GM12892 (cell line): ENCODE measurements at places on chromosomes 12 and 14.

GRCh38 chr12:92356425-92356824, 210.8 kb upstream of the BTG1 start:
- no peak for DNase-seq

- DNase-seq: no peak
These were observed 91.4 kb upstream of the CPM start for GRCh38 chr12:69024413-69024812.

GRCh38 chr14:54881761-54882401, 20.7 kb downstream of the GCH1 start:
- DNase-seq: no peak

GRCh38 chr14:21220874-21221477, 48.3 kb downstream of the HNRNPC start:
- DNase-seq: no peak

- no peak for DNase-seq
These were observed 61.6 kb downstream of the RIN3 start for GRCh38 chr14:92575061-92575747.

GRCh38 chr12:93762912-93763553, 85.9 kb downstream of the CRADD start:
- no peak for DNase-seq

DNA sequence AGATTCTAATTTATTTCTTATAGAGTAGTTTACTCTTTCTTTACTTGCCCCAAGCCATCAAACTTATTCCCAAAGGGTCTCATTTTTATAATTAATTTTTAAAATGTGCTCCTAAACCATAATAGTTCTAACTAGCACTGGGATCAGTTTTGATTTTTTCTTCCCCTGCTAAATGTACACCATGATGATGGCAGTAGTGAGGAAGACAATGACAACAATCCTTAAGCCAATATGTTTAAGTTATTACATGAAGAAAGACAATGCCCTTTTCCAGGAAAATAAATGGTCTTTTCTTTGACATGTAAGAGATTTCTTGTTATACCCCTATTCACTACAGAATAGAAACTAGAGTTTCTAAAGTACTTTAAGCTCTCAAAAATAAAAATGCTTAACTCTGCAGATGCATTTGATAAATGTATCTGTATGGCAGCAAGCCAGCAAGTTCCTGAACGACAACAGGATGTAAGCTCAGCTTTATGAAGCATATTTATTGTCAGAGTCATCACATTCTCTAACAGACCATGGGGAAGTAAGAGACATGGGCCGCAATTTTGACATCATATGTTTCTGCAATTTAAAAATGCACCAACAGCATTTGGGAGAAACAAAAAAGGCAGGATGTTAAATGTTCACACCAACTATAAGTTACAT, 36.0 kb upstream of the SNX6 start:
- DNase-seq: no peak

DNA sequence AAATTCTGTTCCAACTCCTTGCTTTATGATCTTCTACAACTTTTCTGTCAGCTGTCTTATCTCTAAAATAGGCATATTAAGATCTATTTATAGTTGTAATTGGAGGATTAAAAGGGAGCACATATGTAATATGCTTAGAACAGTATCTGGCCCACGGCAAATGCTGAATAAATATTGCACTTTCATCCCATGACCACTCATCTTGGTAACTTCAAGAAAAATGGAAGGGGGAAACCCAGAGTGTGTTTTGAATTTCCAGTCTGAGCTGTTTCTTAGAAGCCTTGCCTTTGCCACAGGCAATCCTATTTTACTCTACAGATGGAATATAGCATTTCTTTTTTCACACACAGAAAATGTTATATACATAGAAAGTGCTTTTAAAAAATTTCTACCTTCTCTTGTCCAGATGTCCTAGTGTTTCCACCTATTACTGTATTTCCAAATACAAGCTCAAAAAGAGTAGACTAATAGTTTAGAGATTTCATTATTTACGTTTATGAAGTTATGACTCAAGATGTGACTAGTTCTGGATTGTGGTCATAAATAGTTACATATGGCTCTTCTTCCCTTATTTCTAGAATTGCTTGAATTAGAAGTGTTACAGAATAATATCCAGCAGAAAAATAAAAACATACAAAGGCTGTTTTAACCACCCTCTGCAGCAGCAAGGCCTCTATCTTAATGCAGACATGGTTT, 6.2 kb upstream of the STXBP6 start:
- no peak for DNase-seq

DNA sequence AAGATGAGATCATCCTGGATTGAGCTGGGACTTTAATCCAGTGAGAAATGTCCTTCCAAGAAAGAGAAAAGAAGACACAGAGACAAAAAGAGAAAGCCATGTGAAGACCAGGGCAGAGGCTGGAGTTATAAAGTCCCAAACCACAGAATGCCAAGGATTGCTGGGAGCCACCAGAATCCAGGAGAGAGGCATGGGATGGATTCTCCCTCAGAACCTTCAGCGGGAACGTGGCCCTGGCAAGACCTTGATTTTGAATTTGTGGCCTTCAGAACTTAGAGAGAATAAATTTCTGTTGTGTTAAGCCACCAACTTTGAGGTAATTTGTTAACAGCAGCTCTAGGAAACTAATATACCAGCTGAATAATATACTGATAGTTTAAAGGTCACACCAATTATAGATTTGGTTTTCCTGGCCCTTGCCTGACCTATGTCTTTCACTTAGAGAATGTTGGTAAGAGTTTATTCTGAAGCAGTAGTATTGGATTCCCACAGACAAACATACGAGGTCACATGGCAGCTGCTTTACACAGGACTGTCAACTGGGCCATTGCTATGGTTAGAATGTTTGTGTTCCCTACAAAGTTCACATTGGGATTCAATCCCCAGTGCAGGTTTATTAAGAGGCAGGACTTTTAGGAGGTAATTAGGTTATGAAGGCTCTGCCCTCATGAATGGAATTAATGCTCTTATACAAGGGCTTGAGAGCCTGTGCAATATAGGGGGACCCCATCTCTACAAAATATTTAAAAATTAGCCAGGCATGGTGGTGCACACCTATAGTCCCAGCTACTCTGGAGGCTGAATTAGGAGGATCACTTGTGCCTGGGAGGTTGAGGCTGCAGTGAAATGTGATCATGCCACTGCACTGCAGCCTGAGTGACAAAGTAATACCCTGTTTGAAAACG, 156.5 kb upstream of the EEA1 start:
- no peak for DNase-seq

GRCh38 chr14:91154851-91155625, 41.2 kb downstream of the DGLUCY start:
- DNase-seq: no peak

- DNase-seq: no peak
These were observed 5.2 kb downstream of the IRF2BPL start for GRCh38 chr14:77023001-77023996.

- no peak for DNase-seq
These were observed 37.3 kb downstream of the VDR start for GRCh38 chr12:47867495-47867941.

GRCh38 chr12:113245695-113246477, 24.6 kb downstream of the TPCN1 start:
- DNase-seq: no peak

DNA sequence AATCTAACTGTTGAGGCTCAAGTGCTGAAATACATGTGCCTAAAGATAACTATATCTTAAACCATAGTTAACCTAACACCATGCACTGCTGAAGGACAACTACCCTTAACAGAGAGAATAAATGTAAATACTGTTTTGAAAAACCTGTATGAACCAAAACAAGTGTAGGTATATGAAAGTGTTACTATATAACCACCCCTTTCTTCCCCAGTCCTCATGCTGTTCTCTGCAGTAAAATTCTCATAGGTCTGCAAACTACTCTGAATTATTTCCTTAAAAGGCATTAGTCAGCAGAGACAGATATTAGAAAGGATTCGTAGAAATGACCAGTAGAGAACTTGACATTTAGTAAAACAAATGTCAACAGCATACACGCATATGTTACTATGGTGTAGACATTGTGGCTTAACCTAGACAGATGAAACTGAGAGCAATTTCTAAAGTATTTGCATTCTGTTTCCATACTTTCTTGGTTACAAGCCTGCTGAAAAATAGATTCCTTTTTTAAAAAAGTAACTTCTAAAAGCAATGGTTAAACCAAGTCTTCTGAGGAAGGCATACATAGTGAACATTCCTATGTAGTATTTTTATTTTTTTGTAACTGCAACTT, 13.9 kb downstream of the CSRP2 start:
- DNase-seq: no peak

DNA sequence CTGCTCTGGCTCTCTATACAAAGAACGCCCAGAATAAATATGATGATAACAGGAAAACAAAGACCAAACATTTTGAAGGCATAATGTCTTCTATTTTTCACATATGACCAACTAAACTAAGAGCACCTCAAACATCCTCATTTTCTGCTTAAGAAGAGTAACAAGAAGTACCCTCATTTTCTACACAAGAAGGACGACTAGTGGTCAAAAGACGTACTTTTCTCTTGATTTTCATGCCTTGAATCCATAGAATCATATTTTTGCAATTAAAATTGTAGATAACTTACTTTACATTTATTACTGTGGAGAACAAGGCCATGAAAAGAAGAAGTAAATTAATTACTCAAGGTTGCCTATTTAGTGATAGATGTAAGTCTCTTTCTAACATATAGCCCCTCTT, 358.6 kb downstream of the DUSP6 start:
- no peak for DNase-seq
